ENCODE measurements at places on chromosomes 5 and 9.

- no peak for DNase-seq
These were observed 77.3 kb upstream of the ZNF366 start for GRCh38 chr5:72584466-72584865.

- DNase-seq, result no peak
These were observed 207.6 kb upstream of the DMRTA1 start for GRCh38 chr9:22238809-22239684.

GRCh38 chr5:160555971-160556631 is 134.4 kb downstream of the PTTG1 start:
- DNase-seq, result no peak

DNA sequence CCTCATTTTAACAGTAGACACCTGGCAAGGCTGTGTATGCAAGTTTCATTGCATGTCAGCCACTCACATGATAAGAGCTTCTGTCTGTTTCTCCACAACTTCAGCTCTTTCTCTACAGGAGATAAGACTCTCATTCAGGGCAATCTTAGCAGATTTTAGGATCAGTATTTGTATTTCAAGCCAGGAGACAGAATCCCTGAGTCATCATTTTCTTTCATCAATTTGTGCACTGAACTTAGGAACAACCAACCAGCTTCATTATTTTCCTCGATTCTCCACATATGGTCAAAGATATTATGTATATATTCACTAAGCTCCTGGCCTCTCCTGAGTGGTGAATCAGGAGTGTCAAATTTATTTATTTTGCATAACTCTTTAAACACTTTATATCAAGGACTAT is 181.8 kb upstream of the CCNH start:
- DNase-seq, result no peak

DNA sequence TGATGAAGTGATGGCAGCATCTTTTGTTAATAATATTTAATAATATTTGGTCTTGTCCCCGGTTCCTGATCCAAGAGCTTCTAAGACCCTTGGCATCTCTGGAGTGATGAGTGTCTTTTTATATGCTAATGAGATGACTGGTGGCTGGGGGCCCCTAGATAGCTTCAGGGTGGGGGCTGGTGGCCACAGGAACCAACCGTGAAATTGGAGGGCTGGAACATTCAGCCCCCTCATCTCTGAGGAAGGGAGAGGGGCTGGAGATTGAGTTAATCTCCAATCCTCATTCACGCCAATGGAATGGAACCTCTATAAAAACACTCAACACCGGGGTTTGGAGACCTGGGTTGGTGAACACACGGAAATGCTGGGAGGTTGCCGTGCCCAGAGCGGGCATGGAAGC is 78.2 kb upstream of the RAPGEF1 start:
- DNase-seq, result no peak

DNA sequence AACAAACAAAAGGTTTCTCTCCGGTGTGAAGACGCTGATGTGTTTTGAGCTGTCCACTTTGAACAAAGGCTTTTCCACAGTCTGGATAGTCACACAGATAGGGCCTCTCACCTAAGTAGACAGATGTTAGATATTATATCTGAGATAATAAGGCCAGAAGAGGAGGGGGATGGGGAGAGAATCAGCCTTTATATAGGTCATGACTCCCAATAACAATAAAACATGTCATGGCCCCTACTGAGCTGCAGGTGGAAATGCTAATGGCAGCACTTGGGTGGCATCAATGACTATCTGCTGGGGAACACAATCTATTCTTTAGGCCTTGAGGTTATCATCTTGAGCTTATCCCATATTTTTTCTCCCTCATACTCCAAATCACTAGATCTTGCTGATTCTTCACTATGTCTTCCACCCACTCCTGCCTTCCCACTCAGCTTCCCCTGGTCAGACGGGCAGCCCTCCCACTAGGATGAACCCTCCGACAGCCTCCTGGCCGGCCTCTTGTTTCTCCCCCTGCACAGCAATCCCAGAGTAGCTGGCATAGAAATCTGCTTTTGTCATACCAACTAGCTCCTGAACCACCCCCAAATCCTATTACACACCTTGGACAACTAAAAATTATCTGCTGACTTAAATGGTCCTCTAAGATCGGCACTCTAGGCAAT is 11.5 kb upstream of the SLC35D2 start:
- no peak for DNase-seq

GRCh38 chr9:127938298-127938690 is 640 bp upstream of the DPM2 start:
- no peak for DNase-seq

- DNase-seq, result no peak
These were observed 40.4 kb upstream of the IL17B start for GRCh38 chr5:149419532-149419858.

DNA sequence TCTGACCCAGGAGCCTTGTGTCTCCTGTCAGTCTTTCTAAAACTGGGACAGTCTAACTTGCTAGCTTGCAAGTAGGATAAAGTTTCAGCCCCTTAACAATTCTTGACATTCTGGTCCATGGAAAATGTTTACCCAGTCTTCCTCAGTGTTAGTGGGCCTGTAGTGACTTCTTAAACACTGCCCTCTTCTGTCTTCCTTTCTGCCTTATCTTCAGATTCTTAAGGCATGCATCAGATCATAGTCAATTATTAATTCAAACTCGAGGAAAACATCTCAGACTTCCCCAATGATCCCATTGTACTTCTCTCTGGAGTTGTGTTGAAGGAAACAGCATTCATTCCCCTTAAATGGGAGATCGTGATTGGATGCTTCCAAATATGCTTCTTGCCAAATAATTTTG is 1199.8 kb downstream of the DTWD2 start:
- no peak for DNase-seq
